ENCODE measurements at places on chromosomes 7 and 10.

DNA sequence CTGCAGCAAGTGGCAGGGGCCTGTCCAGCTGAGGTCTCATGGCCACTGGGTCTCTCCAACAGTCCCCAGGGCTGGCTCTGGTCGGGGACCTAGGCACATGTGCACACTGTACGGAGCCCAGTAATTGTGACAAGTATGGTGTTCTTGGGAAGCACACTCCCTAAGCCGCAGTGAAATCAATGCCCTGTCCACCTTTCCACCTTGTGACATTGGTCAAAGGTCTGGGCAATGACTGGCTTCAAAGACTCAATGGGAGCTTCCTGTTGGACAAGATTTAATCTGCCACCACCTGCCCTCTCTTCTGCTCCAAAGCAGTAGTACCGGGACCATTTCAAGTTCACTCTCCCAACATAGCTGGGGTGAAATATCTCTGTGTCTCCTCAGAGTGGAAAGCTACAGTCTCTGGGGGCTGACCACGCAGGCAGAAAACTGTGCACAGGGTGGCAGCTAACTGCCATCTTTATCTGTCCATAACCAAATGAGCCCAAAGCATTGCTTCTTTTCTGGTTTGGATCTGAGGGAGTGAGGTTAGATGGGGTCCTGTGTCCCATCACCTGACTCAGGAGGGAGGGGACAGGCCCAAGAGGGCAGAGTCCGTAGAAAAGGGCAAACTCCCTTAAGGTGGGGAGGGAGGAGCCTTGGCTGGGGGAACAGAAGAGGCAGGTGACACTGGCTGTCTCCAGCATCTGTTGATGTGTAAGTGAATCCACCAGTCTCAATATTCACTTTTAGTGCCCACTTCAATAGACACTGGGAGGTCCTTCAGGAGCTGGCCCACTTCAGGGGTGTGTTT is 307.7 kb downstream of the TNS3 start:
- DNase-seq, result no peak

GRCh38 chr7:108094346-108094745 is 35.8 kb downstream of the LAMB4 start:
- no peak for DNase-seq

DNA sequence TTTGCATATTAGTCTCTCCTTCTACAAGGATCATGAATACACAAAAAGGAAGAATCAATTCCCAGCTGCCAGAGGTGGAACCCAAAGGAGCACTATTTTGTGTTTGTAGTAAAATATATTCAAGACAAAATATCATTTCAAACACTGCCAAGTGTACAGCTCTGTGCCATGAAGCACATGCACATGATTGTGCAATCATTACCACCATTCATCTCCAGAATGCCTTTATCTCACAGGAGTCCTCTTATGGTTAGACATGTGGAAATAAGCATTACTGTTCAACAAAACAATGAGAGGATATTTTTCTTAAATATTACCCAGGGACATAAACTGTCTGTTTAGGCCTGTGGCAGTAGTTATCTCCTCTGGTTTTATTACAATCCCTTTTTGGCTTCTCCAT is 151.4 kb upstream of the PPP1R3A start:
- no peak for DNase-seq

DNA sequence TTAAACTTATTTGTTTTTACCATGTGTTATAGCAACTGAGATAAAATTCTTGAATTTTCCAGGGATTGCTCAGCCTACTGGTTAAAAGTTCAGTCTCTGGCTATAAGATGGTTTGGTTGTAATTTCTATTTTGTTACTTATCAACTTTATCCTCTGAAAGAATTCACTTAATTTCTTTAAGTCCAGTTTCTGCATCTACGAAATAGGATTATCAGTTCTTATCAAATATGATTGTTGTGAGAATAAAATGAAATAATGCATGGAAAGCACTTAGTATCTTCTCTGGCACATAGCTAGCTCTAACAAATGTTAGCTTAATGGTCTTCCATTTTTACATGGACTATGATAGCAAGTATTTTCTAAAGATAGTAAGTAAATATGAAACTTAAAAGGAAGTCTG is 53.3 kb downstream of the SEMA3D start:
- DNase-seq, result no peak

DNA sequence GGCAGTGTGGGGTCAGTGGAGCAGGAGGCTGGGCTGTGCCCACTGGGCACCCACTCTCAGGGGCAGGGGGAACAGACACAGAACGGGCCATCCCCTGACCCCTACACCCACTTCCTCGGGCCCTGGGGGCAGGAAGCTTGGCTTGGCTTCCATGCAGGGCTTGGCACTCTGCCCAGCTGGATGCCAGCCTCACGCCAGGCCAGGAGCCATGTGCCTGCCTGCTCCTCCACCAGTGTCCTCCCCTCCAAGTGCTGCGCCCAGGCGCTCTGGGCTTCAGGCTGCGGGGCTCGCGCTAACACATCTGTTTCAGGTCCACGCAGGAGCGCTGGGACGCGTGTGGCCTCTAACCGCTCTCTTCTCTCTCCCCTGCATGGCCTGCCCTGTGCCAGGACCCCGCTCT is 12.7 kb downstream of the LDB3 start:
- DNase-seq, result no peak

- DNase-seq, result no peak
Observed at GRCh38 chr7:479115-479947, 40.3 kb downstream of the PDGFA start.

GRCh38 chr7:71491336-71491735 is 359.4 kb downstream of the GALNT17 start:
- DNase-seq, result no peak

GRCh38 chr7:128211626-128212025 is 29.5 kb upstream of the LEP start:
- no peak for DNase-seq

Data from T-helper 2 cell treated with Interferon-gamma antibody and Interleukin-4, amounts not matched to agents 5 μg/mL and 100 μg/mL, for 36 hours (primary cell).